ENCODE measurements at places on chromosomes 7 and 10. TPM values are rescaled to one million over a fixed set of nuclear protein-coding genes. Genes with fewer than 3 reads are reported as not detected.

OPN1SW gene
- total RNA-seq: not detected

OPN4 gene
- total RNA-seq: not detected

PDK4 gene
- 16.4 TPM for total RNA-seq

PPP1R9A gene
- total RNA-seq: 28.6 TPM

OR2A12 gene
- not detected for total RNA-seq

CLRN3 gene
- 0.42 TPM for total RNA-seq

ENTPD1 gene
- 85.3 TPM for total RNA-seq

SPRN gene
- total RNA-seq: 0.74 TPM

SH2D4B gene
- 0.16 TPM for total RNA-seq

TMEM236 gene
- total RNA-seq: 1.2 TPM

TMEM270 gene
- total RNA-seq: not detected

TAS2R3 gene
- total RNA-seq: 7.5 TPM

ZMYND11 gene
- total RNA-seq: 114 TPM

PRRT4 gene
- 1.4 TPM for total RNA-seq

COL13A1 gene
- total RNA-seq: 9.2 TPM

SLC29A3 gene
- total RNA-seq: 4.8 TPM

GJD4 gene
- total RNA-seq: not detected

GSTO2 gene
- 6.5 TPM for total RNA-seq

TMEM139 gene
- 2.1 TPM for total RNA-seq

MYL10 gene
- 0.63 TPM for total RNA-seq

CYP3A4 gene
- not detected for total RNA-seq

ADAP1 gene
- 11.7 TPM for total RNA-seq

WIPF3 gene
- 0.95 TPM for total RNA-seq

HOXA13 gene
- 43.2 TPM for total RNA-seq
